ENCODE measurements at places on chromosomes 3 and 15.

- DNase-seq = no peak
Observed at GRCh38 chr3:81908561-81908960, 147.1 kb upstream of the GBE1 start.

- DNase-seq = no peak
Observed at GRCh38 chr15:48432688-48433087, 101.5 kb downstream of the DUT start.

DNA sequence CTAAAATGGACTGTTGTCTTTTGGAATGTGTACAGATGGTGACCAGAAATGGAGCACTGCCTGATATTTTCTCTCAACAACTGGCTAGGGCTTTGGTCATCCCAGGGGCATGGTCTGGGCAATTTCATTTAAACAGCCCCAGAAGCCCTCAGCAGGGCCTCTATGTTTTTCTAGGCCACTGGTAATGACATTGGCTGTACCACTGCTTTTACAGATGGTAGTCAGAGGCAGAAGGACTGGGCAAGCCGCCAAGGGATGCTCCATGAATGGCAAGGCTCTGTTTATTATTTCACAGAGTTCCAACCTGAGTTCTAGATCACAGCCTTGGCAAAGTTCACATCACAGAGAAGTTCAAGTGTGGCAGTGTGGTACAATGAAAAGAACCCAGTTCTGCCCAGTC is 37.0 kb upstream of the LMCD1 start:
- no peak for DNase-seq

DNA sequence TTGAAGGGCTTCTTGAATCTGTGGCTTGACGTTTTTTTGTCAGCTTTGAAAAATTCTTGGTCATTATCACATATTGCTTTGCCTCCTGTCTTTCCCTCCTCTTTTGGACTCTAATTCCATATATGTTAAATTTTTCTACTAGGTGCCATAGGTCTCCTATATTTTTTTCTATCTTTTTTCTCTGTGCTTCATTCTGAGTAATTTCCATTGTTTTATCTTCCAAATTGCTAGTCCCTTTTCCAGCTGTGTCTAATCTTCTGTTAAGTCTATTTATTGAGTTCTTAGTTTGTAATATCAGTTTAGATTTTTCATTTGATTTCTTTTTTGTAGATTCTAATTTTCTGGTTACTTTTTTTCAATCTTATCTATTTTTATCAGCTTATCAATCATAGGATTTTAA is 53.7 kb downstream of the CHST2 start:
- no peak for DNase-seq

- DNase-seq = peak; percentile 45
Observed at GRCh38 chr15:70140543-70141375, 43.0 kb upstream of the TLE3 start.

- no peak for DNase-seq
Observed at GRCh38 chr3:38643090-38643489, 6.4 kb downstream of the SCN5A start.

DNA sequence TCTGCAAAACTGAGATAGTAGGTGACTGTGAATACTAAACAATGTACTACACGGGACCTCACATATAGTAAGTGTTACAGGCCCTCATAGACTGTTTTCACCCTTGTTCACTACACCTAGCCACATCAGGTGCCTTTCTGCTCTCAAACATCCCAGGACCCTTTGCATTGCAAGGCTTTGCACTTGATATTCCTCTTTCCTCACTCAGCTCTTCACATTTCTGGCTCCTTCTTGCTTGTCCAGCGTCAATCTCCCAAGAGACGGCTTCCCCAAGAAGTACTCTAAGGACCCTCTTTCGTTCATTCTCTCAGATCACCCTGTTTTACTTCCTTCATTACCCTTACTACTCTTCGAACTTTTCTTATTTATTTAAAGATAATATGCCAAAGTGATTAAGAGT is 10.0 kb downstream of the DENND4A start:
- no peak for DNase-seq

- DNase-seq = no peak
Observed at GRCh38 chr3:114850898-114851297, 296.2 kb downstream of the ZBTB20 start.

DNA sequence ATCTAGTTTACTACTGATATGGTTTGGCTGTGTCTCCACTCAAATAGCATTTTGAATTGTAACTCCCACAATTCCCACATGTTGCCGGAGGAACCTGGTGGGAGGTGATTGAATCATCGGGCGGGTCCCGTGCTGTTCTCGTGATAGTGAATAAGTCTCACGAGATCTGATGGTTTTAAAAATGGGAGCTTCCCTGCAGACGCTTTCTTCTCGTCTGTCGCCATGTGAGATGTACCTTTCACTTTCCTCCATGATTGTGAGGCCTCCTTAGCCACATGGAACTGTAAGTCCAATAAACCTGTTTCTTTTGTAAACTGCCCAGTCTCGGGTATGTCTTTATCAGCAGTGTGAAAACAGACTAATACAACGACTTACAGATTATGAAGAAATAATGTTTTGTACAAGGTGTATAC is 35.6 kb upstream of the PYDC2 start:
- DNase-seq = peak; percentile 51

- DNase-seq = no peak
Observed at GRCh38 chr3:58794750-58795149, 128.2 kb upstream of the FAM3D start.

- no peak for DNase-seq
Observed at GRCh38 chr3:153577059-153577736, 415.2 kb downstream of the RAP2B start.

GRCh38 chr3:98821063-98821462 is 57.9 kb downstream of the ST3GAL6 start:
- DNase-seq = no peak

- DNase-seq = no peak
Observed at GRCh38 chr3:177842743-177843734, 645.8 kb upstream of the TBL1XR1 start.

- peak; percentile 97 for DNase-seq
Observed at GRCh38 chr3:194135806-194136518, at the start of gene HES1. HES1 (plus strand) TSS chr3:194136148; CDS start chr3:194136381, 233 bp downstream.

DNA sequence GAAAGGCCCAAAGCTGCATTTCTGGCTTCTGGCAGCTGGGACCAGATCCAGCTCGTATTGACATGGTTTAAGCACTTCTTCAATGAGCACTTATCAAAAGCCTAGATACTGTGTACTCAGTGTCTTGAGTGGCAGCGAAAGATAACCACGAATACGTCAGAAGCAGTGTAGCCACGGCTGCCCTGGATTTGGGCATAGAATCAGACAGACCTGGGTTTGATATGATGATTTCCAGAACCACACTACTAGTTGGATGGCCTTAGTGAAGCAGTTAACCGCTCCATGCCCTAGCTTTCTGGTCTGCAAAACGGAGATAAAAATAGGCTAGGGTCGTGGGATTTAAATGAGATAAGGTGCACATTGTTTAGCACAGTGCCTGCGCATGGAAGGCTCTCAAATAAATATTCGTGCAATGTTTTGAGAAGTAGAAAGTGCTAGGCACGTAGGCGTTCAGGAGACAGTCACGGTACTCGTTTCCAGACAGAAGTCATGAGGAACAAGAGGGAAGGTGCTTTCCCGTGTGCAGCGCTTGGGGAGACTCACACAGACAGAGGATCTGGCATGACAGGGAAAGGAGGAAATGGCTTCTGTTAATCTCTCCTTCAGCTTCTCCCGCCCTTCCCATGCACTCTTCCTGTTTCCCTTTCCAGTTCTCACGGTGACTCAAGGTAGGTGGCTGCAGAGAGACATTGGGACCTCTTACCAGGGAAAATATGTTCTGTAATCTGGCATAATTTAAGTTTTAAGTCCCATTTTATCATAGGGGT is 70.3 kb downstream of the CCNL1 start:
- peak; percentile 88 for DNase-seq

DNA sequence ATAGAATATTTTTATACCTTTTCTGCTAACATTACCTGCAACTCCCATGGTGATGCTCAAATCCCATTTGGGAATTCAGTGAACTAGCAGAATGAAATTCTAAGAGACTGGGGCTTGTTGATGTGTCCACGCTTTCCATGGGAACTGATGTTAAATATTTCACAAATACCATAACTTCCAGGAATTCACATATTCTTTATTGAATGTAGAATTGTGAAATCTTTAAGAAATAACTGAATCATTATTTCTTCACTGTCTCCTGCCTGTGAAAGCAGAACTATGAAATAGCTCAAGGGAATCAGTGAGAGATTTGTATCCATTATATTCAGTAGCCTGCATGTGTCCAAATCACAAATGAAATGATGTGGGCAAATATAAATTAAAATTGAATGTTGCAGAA is 130.8 kb downstream of the SERPINI1 start:
- no peak for DNase-seq

DNA sequence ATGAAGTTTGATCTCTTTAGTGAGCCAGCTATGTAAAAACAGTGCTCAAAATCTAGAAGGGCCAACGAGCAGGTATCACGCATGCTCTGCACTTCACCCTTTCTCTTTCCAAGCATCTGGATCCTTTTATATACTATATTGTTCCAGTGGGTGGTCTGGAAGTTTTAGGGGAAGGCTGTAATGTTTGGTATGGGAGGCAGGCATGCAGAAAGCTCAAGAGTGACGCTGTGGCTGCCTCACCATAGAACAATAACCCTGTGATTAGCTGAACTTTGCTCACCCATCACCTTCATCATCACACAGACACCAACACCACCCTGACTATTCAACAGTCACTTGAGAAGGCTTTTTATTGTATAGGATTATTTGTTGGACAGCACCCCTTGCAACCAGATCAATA is 81.6 kb downstream of the FBN1 start:
- peak; percentile 66 for DNase-seq

DNA sequence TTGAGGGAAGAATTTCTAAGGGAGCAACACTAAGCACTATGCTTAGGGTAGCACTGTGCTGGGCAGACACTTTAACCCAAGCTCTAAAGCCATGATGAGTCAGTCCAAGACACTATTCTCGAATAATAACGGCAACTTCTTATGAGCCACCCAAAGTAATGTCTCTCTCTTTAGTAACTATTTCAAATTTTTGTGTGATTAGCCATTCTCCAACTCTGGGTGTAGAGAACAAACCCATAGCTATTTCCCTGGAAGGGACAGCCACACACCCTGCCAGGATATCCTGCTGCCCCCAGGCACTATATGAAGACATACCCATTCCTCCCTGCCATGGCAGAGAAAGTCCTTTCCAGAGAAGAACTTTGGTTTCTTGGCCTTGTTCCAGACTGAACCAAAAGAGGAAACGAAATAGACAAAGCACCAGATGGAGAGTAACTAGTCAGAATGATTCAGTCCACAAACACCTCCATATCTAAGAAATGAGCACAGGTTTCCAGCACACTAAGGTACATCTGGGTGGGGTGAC is 384.9 kb upstream of the THBS1 start:
- peak; percentile 81 for DNase-seq

GRCh38 chr3:159859836-159860235 is 128.8 kb upstream of the IL12A start:
- no peak for DNase-seq

DNA sequence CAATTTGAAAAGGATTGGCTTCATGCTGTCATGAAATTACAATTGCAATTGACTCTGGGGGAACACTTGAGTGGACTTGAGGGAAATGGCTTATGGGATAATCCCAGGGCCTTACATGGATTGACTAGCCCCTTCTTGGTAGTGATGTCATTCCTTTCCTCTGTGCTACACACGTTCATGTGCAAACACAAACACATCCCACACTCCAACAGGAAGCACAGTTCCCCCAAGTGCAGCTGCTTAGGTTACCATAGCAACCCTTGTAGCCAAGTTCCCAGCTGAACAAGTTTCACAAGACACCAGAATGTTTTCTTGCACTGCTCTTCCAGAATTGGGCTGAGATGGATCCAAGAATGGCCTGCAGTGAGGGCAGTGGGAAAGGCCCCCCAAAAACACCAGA is 217.0 kb downstream of the ZNF621 start:
- no peak for DNase-seq

DNA sequence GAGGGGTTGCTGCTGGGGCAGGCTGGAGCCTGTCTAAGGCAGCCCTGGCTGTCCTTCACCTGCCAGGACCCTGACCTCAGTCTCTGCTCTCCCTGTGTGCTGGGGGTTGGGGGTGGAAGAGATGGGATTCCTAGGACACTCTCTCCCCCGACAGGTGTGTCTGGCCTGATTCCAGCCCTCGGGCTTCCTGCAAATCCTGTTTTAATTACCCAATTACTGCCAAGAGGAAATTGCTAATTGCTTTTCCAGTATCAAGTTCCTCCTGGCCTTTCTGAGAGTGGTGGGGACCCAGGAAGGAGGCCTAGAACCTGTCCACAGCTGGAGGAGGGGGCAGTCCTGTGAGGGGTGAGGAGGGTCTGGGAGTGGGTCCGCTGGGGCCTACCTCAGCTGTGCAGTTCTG is 15.8 kb downstream of the PLXNA1 start:
- DNase-seq = no peak

GRCh38 chr15:68442903-68443302 is 10.9 kb upstream of the ITGA11 start:
- no peak for DNase-seq

GRCh38 chr3:140843656-140844055 is 98.0 kb upstream of the SLC25A36 start:
- no peak for DNase-seq
